ENCODE measurements at places on chromosomes 4 and X. TPM values are rescaled to one million over a fixed set of nuclear protein-coding genes. Genes with fewer than 3 reads are reported as not detected.

ZBTB49 gene
- total RNA-seq, result 4.2 TPM

IGFBP7 gene
- total RNA-seq, result 33.2 TPM

IRS4 gene
- total RNA-seq, result not detected

CT45A5 gene
- total RNA-seq, result not detected

GRIA3 gene
- total RNA-seq, result not detected
